ENCODE measurements at places on chromosomes 6 and 20.
A peak's percentile ranks its signal among the peaks of the same experiment; 100 is the strongest.

GRCh38 chr6:108432792-108433191 is 127.9 kb upstream of the FOXO3 start:
- no peak for DNase-seq

DNA sequence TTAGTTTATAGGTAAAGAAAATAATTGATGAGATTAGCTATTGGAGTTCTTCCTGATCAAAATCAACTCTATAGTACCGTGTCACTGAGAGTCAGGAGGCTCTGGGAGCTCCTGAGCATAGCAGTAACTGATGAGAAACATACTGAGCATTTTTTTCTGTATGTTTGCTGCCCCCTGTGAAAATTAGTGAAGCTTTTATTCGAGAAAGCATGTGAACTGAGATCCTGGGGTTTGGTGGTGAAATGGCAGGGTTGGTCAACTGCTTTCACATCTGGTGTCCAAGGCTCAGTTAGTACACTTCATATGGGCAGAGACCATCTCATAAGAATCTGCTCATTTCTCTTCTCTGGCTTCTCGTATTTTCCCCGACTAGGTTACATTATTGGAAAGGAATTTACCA is 4.1 kb upstream of the ABT1 start:
- DNase-seq, result no peak

DNA sequence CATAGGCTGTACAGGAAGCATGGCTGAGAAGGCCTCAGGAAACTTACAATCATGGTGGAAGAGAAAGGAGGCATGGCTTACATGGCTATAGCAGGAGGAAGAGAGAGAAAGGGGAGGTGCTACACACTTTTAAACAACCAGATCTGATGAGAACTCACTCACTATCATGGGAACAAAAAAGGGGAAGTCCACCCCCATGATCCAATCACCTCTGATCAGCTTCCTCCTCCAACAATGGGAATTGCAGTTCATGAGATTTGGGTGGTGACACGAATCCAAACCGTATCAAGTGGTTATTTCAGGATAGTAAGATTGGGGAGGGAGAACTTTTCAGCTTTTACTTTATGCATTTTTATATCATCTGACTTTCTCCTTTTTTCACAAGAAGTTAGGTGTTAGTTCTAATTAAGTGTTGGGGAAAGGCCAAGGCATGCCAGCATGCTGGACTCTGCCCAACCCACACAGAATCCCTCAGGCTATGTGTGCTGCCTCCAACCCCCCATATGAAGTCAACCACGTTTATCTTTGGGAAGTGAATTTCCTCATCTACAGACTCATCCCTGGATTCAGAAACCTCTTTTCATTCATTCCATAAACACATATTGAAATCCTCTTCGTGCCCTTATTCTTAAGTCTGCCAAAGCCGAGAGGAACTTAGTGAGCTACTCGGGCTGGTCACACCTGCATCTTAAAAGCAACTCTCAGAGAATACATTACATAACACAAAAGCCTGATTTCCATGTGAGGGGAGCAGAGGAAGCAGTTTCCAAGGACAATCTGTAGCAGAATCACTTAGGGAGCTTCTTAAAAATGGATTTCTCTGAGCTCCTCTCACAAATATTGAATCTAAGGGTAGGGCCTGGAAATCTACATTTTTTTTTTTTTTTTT is 16.7 kb upstream of the CLIC5 start:
- no peak for DNase-seq

DNA sequence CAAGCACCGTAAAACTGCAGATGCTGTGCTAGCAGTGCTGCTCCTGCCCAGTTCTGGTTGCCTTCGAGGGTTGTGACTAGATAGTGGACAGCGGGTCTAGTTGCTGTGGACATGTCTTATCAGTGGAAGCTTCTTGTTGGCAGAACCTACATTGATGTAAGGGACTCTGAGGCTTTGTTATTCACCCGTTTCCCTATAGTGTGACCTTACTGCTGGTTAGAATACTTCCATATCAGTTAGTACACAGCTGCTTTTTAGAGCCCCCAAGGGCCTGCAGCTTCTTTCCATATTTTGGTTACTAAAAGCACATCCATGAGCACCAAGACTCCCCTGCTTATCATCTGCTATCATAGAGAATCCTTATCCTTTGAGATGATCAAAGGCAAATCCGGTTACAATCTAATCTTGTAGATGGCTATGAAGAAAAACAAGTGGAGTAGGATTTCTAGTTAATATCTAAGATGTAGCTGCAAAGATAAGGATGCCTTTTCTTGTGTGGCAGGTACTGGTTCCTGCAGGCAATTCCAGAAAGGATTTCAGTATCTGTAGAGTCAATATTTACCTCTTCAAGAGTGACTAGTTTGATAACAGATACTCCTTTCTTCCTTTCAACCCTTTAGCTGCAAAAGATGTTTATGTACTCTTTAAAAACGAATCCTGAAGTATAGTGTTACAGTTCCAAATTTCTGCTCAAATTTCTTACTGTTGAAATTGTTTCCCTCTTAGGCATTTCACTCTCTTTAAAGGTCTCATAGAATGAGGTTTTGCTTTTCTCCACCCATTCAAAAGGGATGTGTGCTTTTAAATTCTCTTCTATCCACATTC is 163.6 kb downstream of the JARID2 start:
- DNase-seq, result no peak

DNA sequence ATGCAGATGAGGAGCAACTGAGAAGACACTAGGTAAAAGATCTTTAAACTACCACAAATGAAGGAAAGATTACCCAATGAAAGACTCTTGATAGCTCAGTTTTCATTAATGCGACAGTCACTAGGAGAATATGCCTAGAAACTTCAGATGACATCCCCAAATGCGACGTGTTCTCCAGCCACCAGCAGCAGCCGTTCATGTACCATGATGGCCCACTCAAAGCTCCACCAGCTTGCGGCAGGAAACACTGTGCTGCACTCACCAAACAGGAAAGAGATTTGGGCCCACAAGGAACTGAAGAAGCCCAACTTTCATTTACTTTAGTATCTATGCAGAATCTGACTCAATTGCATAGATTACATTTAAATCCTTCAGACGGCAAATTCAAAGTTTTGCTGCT is 7.5 kb downstream of the DIDO1 start:
- peak; percentile 31 for DNase-seq

DNA sequence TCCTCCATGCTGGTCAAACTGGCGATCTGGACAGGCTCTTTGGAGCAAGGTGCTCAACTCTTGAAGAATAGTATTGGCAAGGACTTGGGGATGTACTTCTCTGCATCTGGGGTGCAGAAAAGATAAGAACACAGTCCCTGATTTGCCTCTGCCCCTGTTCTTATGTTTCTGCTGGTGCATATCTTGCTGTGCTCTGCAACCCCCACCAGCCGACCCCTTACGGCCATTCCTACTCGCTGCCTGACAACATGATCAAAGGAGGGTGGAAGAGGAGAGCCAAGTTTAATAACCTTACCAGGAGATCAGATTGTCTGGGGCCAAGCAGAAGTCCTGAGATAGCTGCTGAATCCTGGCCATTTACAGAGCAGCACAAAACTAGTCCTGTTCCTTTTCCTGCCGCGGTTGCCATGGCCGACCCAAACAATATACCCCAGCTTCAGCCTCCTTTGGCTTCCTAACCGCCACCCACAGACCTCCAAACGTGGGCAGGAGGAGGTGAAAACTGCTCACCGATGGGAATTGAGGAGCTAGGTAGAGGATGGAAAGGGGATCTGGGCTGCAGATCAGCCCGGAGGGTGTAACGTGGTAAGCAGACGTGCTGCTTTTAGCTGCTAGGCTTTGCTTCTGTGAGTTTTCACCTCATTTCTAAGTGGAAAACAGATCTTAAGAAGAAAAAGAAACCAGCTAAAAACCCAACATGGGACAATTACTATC is 60.9 kb downstream of the ATXN1 start:
- no peak for DNase-seq

Data from activated CD8-positive, alpha-beta memory T cell treated with anti-CD3 and anti-CD28 coated beads, Interleukin-2, amount 50 U/mL, for 4 hours (primary cell).